ENCODE measurements at places on chromosomes 12 and 14. TPM values are rescaled to one million over a fixed set of nuclear protein-coding genes. Genes with fewer than 3 reads are reported as not detected.

DNA sequence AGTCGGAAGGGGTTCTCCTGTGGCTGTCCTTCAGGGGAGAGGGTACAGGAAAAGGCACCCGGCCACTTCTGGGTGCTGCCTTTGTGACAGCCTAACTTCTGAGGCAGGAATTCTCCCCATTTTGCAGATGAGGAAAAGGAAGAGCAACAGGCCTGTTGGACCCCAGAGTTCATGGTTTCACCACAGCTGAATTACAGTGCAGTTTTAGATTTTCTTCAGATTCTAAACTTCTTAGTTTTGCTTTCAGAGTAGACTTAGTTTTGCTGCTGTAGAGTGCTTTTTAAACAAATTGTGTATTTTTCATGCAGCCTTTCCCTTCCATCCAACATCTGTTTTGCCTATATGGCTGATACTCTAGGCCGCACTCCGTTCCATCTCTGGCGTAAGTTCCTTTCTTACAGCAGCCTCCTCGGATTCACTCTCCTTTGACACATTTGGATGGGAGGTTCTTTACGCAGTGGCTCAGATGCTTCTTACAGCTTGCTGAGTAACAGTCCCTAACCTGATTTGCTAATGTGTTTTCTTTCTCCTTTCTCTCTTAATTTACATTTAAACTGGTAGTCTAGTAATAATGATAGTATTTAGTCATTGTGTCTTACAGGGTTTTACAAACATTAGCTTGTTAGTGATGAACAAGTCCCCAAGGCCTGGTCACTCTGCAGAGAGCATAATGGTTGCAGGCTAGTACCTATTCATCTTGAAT lies 7.8 kb downstream of the TRAF3 start:
- DNase-seq, result no peak

DNA sequence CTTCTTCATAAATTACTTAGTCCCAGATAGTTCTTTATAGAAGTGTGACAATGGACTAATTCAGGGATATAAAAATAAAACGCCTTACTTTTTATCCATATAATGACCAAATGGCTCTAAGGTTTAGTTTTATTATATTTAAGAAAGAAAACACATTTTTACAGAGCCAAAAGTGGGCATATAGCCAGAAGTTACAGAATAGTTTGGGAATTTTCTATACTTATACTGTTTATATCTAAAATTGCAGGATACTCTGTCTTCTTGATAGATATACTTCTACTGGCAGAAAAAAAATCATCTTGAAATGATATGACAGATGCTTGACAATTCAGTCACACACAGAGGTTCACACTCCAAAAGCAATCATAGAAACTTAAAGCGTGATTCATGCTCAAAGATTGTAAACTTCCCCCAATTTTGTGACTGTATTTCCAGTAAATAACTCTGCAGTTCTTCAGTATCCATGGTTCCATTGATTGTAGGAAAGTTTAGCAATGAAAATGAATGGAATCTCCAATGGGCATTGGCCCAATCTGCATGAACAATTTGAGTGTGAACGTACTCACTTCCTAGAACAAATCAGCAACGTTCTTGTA lies 307.8 kb downstream of the NOVA1 start:
- no peak for DNase-seq

- DNase-seq, result no peak
Observed at GRCh38 chr12:103851127-103851526, 10.1 kb upstream of the NT5DC3 start.

Gene PRPH
- not detected for total RNA-seq

GRCh38 chr14:81062816-81063215 lies 107.4 kb downstream of the TSHR start:
- no peak for DNase-seq

DNA sequence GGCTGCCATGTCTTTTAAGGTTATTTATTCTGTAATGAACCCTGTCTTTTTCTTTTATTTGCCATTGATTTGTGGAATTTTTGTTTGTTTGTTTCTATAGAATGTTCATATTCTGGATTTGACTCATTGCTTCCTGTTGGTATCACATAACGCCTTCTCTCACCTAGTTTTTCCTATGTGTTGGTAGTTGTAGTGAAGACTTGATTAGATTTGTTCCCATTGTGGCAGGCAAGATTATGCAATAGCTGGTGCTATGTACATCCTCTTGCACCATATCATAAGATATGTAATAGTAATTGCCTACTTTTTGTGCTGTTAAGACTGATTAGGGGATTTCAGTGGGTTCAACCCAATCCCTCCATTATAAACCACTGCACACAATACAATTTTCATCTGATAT lies 3.9 kb upstream of the KRT6B start:
- DNase-seq, result no peak

Gene POP5
- total RNA-seq, result 28.7 TPM

Gene KRT77
- total RNA-seq, result not detected

Gene GALNT8
- total RNA-seq, result 1.4 TPM

Gene TAS2R7
- not detected for total RNA-seq

DNA sequence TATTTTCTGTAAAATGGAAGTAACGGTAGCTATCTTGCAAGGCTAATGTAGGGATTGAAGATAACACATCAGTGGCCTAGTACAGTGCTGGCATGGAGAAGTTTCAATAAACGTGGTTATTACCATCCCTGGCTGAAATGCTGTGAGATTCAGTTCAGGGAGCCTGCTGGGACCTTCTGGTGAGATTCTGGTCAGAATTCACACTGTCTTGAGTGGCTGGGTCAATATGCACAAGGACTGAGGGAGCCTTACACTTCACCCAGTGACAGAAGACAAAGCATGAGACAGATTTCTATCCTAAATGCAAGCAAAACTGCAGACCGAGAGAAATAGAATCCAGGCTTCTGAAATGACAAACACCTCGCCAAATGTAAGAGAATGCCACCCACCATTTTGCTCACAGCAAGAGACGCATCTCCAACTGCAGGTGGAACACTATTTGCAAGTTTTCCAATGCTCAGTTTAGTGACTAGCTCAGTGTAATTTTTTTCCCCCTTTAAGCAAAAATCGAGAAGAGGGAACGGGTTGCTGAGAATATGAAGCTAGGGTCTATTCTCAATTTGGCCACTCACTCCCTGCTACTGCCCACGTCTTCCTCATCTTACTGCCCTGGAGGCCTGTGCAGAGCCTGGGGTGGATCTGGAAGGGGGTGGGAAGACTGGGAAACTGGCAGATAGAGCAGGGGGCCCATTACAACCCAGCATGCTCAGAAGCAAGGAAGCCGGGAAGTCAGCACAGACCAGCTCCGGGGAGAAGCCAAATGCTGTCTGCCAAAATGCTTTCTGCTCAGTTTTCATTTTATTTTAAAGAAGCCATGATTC lies 201.3 kb downstream of the TTC7B start:
- no peak for DNase-seq

All from T-helper 17 cell (primary cell).